Hair follicle dermal papilla cell (primary cell): ENCODE measurements at places on chromosomes 7 and 10. TPM values are rescaled to one million over a fixed set of nuclear protein-coding genes. Genes with fewer than 3 reads are reported as not detected.

Gene EFCAB10
- total RNA-seq, result 0.32 TPM in 1 of 2 replicates, not detected in the other

Gene MRPS24
- 80.2 and 90.2 TPM in 2 replicates for total RNA-seq

Gene CYP2C9
- not detected in 2 replicates for total RNA-seq

Gene TMEM178B
- total RNA-seq, result under 0.01 TPM in 2 replicates

Gene GDF2
- not detected in 2 replicates for total RNA-seq

Gene CCDC3
- total RNA-seq, result 0.36 and 1.5 TPM in 2 replicates

Gene EIF5AL1
- 0.36 and 0.49 TPM in 2 replicates for total RNA-seq

Gene BET1
- total RNA-seq, result 30.8 and 33.9 TPM in 2 replicates

Gene GPRIN2
- not detected in 2 replicates for total RNA-seq

Gene CFAP69
- 6.1 and 12.2 TPM in 2 replicates for total RNA-seq

Gene MINPP1
- total RNA-seq, result 20.4 and 24.3 TPM in 2 replicates

Gene CD36
- total RNA-seq, result 7.5 and 8.9 TPM in 2 replicates

Gene WDFY4
- total RNA-seq, result not detected in 2 replicates

Gene PPP1R17
- total RNA-seq, result not detected in 2 replicates

Gene PILRA
- 0.36 TPM in 1 of 2 replicates, not detected in the other for total RNA-seq

Gene EBLN1
- not detected in 2 replicates for total RNA-seq

Gene SEMA3A
- total RNA-seq, result 193 and 202 TPM in 2 replicates

Gene ITPRID1
- total RNA-seq, result not detected in 2 replicates

Gene TMEM270
- not detected in 2 replicates for total RNA-seq

Gene ASB4
- total RNA-seq, result 0.16 TPM in 1 of 2 replicates, not detected in the other

Gene CDHR1
- total RNA-seq, result under 0.01 and 0.12 TPM in 2 replicates

Gene SP8
- not detected in 2 replicates for total RNA-seq

Gene CHAT
- total RNA-seq, result not detected in 2 replicates

Gene TMEM213
- not detected in 2 replicates for total RNA-seq

Gene TBATA
- total RNA-seq, result not detected in 2 replicates

Gene SVOPL
- not detected in 2 replicates for total RNA-seq

Gene VAX1
- total RNA-seq, result not detected in 2 replicates

Gene TRIM50
- not detected in 2 replicates for total RNA-seq

Gene CPA4
- 6.8 and 7.0 TPM in 2 replicates for total RNA-seq

Gene NEUROG3
- not detected in 2 replicates for total RNA-seq

Gene LRRN3
- 1.7 and 1.8 TPM in 2 replicates for total RNA-seq

Gene ZNF518A
- total RNA-seq, result 13.1 and 20.3 TPM in 2 replicates

Gene SNCG
- 1.5 and 3.2 TPM in 2 replicates for total RNA-seq

Gene SFXN4
- 8.4 and 8.6 TPM in 2 replicates for total RNA-seq

Gene OR2A5
- total RNA-seq, result not detected in 2 replicates

Gene GNGT1
- not detected in 2 replicates for total RNA-seq

Gene PNLIPRP3
- total RNA-seq, result 0.12 TPM in 1 of 2 replicates, not detected in the other

Gene DRGX
- total RNA-seq, result not detected in 2 replicates
